Femur (tissue), 1 donor: ENCODE measurements at places on chromosomes 2 and 18.

- DNase-seq, result no peak
Observed at GRCh38 chr2:196649202-196649601, 9.7 kb downstream of the CCDC150 start.

DNA sequence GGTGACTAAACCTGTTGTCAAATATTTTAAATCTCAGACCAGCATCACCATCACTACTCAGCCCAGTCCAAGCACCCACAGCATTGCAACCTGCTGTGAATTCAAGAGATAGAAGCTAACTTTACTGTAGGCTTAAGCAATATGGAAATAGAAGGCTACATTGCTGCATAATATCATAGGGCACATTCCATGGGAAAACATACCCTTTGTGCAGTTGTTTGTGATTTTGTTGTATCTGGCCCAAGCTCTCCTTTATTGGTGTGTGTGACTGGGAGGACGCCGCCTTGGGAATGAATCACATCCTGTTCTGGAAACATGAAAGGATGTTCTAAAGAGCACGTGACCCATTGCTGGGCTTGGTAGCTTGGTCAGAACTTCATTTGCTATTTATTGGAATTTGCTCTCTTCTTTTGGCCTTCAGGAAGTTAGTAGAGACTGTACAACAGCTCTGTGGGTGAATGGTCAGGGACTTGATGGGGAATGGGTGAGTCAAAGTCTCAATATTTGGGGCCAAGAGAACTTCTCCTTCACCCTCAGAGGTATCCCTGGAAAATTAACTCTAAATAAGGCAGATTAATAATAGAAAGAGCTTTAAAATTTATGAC, 106.8 kb upstream of the SERPINE2 start:
- no peak for DNase-seq

DNA sequence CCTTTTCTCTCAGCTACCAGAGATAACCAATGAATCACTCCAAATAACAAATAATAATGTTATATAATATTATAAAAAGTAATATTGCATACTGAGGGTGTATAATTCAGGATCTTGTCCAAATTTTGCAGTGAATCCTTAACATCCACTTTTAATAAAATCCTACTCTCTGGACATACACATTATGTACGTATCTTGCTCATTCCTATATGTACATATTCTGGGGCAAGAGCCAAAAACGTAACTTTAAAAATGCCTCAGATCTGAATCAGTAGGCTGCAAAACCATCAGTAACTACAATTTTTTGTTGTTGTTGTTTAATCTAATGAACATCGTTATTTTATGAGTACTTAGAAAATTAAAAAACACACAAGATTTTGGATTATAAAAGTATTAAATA, 65.3 kb downstream of the SMAD2 start:
- DNase-seq, result no peak

GRCh38 chr18:24514439-24514838, 54.0 kb downstream of the HRH4 start:
- no peak for DNase-seq

- DNase-seq, result peak; percentile 87
Observed at GRCh38 chr2:237435844-237436587, 22.1 kb upstream of the COL6A3 start.

GRCh38 chr2:197077336-197077735, 150.8 kb upstream of the PGAP1 start:
- DNase-seq, result no peak

DNA sequence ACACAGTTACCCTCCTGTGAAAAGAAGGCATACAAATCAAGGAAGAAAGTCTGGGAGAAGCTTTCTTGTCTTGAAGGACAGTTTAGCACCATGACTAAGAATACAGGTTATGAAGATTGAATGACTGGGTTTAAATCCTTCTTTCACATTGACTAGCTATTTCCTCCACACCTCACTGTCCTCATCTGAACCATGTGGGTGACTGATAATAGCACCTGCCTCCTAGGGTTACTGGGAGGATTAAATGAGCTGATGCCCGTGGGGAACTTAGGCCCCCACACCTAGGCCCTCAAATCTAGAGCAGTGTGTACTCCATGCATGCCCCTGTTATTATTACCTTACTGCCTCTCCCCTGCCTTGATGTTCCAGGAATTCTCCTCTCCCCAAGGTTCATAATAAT, 202.9 kb downstream of the FBXO15 start:
- no peak for DNase-seq

DNA sequence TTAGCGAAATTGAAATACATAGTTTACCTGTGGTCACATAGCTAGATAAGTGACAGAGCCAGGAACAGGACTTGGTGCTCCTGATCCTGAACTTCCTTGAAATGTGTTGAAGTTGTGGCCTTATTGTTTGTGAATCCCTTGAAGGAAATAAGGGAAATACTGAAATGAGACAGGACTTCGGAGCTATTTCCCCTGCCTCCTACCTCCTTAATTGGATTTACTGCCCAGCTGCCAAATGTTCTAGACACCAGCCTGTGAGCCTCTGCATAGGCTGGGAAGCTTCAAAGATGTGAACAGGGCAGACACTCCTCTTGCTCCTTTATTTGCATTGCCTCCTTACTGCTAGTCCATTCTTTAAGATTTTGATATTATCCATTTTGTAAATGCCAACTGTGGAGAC, 135.2 kb downstream of the PRPF40A start:
- DNase-seq, result no peak

DNA sequence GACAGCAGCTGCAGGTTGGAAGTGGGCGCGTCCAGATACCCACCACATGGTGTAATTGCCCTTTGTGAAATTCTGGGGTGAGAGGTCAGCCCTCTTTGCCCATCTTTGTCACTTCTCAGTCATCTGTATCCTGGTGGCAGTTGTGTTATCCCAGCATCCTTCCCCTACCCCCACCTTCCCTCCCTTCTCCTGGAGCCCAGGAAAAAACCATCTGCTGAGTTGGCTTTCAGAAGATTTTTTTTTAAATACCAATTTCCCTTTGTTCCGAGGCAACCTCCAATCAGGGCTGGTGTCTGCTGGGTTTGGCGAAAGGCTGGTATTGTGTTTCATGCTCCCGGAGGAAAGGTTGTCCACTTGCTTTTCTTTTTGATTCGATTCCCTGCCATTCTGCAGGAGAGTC, 35.2 kb downstream of the SETBP1 start:
- DNase-seq, result no peak

GRCh38 chr2:189880832-189881492, 96.7 kb downstream of the PMS1 start:
- DNase-seq, result no peak

GRCh38 chr18:38611036-38611964, 1045.7 kb upstream of the CELF4 start:
- peak; percentile 44 for DNase-seq

DNA sequence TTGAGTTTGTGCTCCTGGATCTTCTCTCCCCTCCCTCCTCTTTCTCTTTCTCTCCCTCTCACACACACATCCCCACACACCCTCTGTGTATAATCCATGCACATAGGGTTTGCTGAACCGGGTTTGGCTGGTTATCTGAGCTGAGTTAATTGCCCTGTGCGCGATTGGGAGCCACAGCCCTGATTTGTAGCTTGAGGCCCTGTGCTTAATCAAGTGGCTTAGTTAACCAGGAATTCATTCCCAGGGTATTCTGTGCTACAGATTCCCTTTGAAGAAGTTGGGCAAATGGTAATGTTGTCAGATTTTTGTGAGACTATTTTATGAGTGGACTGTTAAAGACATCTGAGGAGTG, 6.2 kb downstream of the PARD3B start:
- DNase-seq, result no peak

DNA sequence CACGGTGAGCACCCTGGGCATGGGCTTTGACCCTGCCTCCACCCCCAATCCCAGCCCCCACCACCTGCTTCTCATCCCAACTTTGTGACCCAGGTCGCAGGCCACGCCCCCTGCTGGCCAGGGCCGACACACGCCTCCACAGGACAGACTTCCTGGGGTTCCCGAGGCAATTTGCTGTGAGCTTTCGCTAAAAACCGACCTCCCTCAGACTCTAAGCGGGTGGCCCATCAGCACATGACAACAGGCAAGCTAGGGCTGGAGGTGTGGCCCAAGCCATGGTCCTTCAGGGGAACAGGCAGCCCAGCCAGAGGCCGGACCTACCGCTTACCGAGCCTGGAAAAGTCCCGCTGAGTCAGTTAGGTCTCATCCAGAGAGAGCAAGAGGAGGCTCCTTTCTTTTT, 31.9 kb downstream of the C1QL2 start:
- DNase-seq, result no peak

- DNase-seq, result no peak
Observed at GRCh38 chr2:177155631-177156030, 57.0 kb upstream of the HNRNPA3 start.

DNA sequence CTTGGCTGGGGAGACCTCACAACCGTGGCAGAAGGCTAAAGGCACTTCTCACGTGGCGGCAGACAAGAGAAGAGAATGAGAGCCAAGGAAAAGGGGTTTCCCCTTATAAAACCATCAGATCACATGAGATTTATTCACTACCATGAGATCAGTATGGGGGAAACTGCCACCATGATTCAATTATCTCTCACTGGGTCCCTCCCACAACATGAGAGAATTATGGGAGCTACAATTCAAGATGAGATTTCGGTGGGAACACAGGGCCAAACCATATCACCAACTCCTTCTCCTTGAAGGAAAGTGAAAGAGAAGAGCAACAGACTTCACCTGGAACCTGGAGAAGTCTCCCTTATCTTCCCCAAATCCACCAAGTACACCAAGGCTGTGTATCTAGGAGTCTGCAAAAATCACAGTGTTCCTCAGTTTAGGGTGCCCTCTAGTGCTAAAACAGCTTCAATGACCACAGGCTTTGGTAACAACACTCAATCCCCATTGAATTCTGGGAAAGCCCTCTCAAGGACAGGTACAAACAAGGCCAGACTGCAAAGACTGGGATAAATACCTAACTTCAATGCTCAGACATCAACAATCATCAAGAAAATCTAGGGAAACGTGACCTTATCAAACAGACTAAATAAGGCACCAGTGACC, 148.8 kb upstream of the SRD5A2 start:
- DNase-seq, result no peak

DNA sequence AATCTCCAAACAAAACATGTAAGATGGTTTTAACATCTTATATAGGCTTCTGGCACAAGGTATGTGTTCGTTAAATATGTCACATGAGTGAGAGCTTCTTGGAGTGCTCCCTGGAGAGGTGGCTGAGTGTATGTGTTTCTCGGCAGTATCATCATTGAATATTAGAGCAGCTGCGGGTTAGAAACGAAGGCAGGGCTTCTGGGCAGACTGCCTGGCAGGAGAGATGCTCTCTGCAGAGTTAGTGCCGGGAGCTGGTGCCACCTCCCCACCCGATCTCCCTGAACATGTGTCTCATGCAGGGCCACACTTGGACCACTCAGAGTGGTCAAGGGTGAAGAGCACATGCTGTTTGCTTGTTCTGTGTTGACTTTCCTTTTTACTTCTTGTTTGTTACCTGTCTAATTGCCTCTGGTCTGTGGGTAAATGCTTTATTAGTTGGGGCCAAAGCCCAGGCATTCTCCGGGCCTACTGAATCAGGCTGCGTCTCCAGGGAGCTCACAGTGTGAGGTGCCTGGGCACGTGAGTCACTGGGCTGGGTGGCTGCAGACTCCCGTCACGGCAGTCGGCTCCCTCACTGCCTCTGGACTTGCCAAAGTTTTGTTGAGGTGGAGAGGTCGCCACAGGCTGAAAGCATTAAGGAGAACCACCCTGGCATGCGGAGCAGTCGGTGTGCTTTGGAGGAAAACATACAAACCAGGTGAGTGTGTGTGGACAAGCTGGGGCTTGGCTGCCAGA, 246.6 kb downstream of the FHOD3 start:
- DNase-seq, result no peak

- no peak for DNase-seq
Observed at GRCh38 chr2:220046507-220046906, 419.1 kb downstream of the SLC4A3 start.

DNA sequence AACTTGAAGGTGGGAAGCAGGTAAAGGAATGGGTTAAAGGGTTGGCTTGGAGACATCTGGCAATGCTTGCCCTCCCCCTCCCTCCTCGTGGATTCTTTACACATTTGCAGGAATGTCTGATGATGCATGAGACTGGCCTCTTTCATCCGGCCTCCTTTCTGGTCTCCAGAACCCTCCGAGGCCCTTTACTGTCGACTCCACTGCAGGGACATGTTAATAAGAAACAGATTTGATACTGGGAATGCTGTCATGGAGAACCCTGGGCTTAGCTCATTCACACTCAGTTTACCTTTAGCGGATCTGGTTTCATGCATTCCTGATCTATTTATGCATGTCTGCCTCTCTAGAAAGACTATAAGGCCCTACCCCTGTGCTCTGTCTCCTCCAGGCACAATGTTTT, 238.7 kb downstream of the TGIF1 start:
- DNase-seq, result peak; percentile 38

DNA sequence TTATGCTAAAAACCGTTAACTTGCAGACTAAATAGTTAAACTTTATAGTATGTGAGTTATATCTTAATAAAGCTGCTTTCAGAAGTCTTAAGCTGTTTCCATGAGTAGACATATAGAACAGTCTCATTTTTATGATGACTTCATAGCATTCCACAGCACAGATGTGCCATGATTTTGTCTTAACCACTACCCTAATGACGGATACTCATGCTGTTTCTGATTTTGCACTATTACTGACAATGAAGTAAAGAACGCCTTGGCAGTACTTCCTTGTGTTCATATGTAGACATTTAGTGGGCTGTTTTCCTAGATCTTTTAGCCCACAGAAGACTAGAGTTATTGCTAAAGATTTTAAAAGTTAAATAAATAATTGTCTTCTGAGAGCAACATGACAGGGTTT, 175.6 kb upstream of the RAB6C start:
- DNase-seq, result no peak

DNA sequence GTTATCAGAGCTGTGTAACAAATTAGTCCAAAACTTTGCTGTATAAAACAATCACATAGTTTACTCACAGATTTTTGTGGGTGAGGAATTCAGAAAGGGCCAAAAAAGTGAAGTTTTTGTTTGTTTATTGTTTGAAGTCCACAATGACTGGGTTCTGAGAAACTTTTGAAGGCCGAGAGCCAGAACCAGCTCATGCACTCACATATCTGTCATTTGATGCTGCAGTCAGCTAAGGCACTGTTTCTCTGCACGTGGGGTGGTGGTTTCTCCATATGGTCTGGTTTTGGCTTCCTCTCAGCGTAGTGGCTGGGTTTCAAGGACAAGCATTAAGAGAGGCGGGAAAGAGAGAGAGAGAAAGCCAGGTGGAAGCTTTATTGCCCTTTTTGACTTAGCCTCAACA, 131.8 kb downstream of the TWIST2 start:
- no peak for DNase-seq

- DNase-seq, result no peak
Observed at GRCh38 chr2:105576440-105577241, 168.1 kb upstream of the NCK2 start.
